NCI-H774 (cell line): ENCODE measurements at places on chromosomes 2 and 18.

- no peak for DNase-seq
Observed at GRCh38 chr2:129396980-129397599, 582.4 kb upstream of the RAB6C start.

- no peak for DNase-seq
Observed at GRCh38 chr2:41222593-41222992, 770.7 kb upstream of the SLC8A1 start.

DNA sequence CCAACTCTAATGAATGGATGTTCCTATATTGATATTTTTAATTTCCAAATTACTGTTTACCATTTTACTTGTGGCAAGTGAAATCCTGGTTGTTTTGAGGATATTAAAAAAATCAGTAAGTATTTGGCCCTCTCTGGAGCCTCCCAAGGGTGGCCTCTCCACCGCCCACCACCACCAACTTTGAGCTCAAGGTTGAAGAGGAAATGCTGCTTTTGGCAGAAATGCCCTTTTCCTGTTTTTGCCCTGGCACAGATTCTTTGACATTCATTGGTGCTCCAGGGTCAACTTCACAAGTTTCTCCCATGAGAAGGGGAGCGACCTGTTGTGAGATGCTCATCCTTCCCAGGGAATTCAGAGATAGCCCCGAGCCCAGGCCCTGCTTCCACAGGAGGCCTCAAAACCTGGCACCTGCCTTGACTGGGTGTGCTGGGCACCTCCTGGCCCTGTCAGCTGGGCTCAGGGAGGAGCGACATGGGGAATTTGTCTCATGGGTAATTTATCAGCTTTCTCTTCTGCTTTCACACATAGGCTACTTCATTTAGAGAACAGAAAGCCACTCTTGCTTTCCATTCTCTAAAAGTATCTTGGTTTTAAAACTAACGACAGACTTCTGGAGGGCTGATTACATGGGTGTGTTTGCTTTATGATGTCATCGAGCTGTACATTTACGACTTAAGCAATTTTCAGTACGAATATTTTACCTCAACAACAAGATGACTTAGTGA lies 6.9 kb downstream of the CD8A start:
- no peak for DNase-seq

- DNase-seq = no peak
Observed at GRCh38 chr2:136766073-136766404, 694 bp downstream of the THSD7B start.

DNA sequence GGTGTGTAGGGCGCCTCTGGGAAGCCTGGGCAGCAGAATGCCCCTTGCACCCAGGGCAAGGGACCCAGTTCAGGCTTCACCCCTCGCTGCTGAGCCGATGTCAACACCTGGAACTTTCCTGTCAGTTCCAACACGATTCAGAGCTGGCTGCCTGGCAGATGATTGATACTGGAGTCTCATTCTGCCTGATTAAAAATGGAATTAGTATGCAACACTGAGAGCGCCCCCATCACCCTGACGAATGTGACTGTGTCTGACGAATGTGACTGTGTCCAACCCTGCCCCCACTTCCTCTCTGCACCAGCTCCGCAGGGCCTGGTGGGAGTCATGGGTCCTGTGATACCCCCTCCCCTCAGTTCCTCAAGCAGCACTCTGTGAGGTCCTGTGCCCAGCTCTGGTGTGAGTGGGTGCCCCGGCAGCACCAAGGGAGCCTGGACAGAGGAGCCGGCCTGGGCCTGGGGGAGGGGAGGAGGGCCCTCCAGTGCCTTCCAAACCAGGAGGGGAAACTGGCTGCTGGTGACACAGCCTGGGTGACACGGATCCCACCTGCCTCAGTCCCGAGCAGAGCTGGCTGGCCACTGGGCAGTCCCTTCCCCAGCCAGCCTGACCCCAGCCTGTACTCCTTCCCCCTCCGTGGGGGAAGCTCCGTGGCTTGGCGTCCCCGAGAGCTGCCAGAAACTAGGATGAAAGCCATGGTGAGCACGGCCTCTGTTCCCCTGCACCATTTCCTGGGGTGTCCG lies 41.4 kb upstream of the ALPP start:
- no peak for DNase-seq

GRCh38 chr18:10006311-10006893 lies 92.6 kb downstream of the VAPA start:
- peak; percentile 5 for DNase-seq

- no peak for DNase-seq
Observed at GRCh38 chr18:48326901-48327675, 82.1 kb downstream of the ZBTB7C start.

DNA sequence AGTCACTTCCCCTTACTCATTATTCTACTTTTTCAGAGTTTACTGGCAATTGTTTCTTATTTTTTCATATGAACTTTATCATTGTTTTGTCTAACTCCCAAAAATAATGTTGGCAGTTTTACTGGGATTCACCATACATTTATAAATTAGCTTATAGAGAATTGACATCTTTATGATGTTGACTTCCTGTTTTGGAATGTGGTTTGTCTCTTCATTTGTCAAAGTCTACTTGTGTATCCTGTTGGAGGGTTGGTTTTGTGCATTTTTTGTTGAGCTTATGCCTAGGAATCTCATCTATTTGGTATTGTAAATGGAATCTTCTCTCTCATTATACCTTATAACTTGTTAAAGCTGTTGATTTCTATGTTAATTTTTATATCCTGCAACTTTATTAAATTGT lies 16.4 kb downstream of the EPC2 start:
- no peak for DNase-seq

DNA sequence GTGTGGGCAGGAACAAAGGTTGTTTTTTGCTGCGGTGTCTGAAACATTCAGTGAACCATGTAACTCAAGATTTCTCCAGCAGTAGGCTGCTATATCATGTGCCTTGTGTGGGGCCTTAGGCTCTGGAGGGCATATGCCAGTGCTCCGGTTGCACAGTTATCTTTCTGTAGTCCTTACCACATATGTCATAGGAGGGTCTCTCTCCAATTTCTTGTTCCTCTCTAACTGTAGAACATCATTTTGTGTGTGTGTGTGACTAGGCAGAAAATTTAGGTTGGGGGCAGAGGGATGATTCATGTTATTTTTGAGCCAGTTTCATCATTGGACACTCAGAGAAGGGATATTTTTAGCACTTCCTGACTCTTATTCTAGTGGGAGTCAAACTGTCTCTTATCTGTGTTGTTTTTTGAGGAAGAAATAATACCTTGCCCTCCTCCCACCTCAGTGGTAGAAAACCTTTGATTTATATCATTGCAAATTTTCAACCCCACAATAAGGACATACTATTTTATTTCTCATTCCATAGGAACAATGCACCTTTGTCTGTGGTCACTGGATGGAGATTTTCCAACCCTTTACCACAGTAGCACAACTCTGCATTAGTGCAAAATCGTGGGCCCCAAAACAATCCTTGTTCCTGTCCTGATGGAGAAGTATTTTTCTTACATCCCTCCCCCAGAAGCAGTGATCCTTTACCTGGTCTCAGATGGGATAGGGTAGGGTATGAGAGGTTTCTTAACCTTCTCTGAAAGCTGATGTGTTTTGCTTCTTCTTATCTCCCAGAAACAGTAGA lies 113.9 kb downstream of the CCDC74A start:
- no peak for DNase-seq

GRCh38 chr2:134174711-134175110 lies 79.2 kb upstream of the MGAT5 start:
- DNase-seq = no peak

GRCh38 chr2:74528600-74529356 lies 728 bp downstream of the AUP1 start:
- DNase-seq = no peak

- no peak for DNase-seq
Observed at GRCh38 chr2:27092696-27093429, 6.3 kb downstream of the KHK start.

GRCh38 chr18:72086421-72086820 lies 457.7 kb downstream of the CBLN2 start:
- no peak for DNase-seq

DNA sequence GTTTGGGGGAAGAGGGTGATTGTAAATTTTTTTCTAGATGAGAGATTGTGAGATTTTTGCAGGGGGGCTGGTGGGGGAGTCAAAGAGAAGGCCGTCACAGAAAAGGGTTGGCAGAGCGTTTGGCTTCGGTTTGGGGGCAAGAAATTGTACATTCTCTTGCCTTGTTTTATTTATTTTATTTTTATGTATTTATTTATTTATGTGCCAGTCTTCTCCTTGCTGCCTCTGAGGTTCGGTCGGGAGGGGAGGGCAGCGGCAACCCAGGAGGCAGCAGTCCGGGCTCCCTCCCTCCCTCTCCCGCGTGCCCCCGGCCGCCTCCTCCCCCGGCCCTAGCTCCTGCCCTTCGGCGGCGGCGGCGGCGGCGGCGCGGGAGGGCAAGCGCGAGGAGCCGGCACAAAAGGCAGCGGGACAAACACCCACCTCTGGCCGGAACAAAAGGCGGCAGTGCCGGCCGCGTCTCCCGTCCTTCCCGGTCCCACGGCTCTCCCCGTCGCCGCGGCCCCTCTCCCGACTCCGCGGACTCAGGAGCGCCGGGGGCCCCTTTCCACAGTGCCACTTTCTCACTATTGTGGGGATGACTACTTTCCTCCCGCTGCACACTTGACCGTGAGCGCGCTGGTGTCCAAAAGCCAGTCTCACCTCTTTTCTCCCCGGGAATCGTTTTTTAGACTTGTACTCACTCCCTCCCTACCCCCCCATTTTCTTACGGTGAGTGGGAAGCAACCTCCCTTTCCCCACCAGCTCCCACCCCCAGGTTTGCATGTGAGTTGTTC lies 1.2 kb downstream of the BCL11A start:
- peak; percentile 33 for DNase-seq

DNA sequence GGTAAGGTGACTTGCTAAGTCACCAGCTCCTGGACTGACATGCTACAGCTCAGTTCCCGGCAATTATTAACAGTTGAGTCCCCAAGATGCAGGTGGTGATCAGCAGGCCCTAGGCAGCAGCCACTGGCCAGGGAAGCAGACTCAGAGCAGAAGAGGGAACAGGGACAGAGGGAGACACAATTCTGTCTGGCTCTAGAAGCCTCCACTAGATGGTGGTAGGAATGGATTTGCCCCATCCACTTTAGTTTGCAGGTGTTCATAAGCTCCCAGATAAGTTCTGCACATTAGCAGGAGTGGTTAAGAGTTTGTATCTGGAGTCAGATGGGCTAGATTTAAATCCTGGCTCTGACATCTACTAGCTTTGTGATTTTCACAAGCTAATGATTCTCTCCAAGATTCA lies 25.5 kb upstream of the SLC1A4 start:
- no peak for DNase-seq

DNA sequence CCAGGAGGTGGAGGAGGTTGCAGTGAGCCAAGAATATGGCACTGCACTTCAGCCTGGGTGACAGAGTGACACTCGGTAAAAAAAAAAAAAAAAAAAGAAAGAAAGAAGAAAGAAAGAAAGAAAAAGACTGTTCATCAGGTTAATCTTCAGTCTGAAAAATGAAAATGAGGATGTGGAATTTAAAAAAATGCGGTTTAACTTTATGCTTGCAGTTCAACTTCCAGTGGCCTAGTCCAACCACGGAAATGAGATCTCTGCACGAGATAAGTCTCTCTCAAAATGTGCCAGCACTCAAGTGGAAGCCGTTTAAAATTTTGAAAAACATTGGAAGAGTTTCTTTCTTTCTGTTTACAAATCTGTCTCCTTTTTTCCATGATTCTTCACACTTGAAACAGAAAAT lies 112.1 kb downstream of the DOCK10 start:
- no peak for DNase-seq

- no peak for DNase-seq
Observed at GRCh38 chr2:178895872-178896271, 88.6 kb upstream of the TTN start.

- DNase-seq = no peak
Observed at GRCh38 chr2:159963700-159964099, 98.7 kb downstream of the PLA2R1 start.

DNA sequence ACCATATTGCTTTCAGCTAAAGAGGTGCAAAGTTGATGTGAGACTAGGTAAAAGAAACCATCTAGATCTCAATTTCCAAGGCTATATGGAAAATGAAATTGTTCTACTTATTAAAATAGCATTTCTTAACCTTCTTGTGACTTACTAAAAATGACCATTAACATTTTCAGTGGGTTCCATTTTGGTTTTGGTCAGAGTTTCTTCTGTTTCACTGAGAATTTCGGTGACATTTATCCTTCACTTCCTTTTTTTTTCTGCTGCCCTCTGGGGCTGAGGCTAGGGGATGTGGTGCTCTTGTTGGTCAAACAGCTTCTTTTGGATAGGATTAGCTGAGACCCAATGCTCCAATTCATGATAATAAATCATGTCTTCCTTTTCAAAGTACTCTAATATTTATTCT lies 44.3 kb upstream of the REL start:
- no peak for DNase-seq

DNA sequence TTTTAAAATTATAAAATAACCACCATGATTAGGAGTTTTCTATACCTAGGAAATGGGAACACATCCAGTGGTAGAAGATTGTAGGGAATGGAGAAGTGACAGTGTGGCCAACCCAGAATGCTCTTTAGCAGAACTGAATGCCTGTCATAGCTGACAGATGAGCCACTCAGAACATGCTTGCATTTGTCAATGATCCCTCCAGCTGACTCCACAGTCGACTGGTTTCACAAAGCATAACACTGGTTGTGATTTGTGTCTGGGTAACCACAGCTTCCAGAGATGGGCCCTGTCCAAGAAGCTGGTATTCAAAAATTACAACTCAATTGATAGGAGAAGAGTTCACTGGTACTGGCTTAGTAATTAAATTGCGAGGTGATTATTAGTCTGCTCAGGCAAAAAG lies 9.0 kb upstream of the CTIF start:
- no peak for DNase-seq

DNA sequence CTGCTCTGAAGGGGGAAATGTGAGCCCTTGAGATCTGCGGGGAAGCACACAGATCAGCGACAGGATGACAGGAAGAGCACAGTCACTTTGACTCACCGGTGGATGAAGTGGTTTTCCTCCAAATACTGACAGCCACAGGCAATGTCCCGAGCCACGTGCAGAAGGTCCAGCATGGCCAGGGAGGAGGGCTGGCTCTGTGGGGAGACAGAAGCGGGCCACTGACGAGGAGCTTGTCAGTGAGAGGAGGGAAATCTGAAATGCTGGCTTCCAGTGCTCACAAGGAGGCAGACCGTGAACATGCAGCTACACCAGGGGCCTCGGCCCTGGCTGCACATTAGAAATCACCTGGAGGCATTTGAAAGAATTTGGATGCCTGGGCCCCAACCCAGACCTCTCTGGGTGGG lies 98.7 kb downstream of the CLIP4 start:
- DNase-seq = no peak

GRCh38 chr18:57618910-57619309 lies 2.7 kb downstream of the NARS1 start:
- DNase-seq = no peak

- DNase-seq = peak; percentile 54
Observed at GRCh38 chr2:230824406-230824978, 40.2 kb upstream of the ITM2C start.

- no peak for DNase-seq
Observed at GRCh38 chr2:239881031-239881471, 144.1 kb downstream of the NDUFA10 start.

- DNase-seq = no peak
Observed at GRCh38 chr18:11134940-11135339, 14.4 kb downstream of the PIEZO2 start.

- no peak for DNase-seq
Observed at GRCh38 chr2:118794546-118794945, 52.9 kb downstream of the EN1 start.
